Hematopoietic multipotent progenitor cell (in vitro differentiated cells): ENCODE measurements at places on chromosomes 1 and 21. TPM values are rescaled to one million over a fixed set of nuclear protein-coding genes. Genes with fewer than 3 reads are reported as not detected.

The F13B gene
- total RNA-seq = not detected

The PROX1 gene
- under 0.01 TPM for total RNA-seq

The CYP4A22 gene
- total RNA-seq = under 0.01 TPM

The RNU1-1 gene
- total RNA-seq = under 0.01 TPM

The MAEL gene
- not detected for total RNA-seq

The FYB2 gene
- not detected for total RNA-seq

The C1QTNF12 gene
- total RNA-seq = 0.27 TPM

GRCh38 chr1:234533975-234534876 is 55.2 kb upstream of the TARBP1 start:
- no peak for DNase-seq

DNA sequence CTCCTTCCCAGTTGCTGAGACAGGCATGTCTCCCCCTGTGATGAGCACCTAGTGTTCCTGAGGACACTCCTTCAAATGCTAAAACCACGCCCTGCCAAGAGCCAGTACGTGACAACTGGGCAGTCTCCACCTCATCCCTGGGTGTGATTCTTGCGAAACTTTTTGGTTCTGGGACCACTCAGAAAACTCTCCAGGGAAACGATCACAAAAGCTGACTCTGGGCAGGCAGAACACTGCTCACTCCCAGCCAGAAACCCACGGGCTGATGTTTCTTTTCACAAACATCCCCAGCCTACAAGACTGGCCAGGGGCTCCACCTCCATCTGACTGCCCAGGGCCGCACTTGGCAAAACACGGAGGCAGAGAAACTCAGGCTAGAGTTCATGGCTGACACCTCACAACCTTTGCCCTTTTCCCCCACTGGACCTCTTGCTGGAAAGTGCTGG is 24.4 kb downstream of the DHRS3 start:
- DNase-seq = no peak

DNA sequence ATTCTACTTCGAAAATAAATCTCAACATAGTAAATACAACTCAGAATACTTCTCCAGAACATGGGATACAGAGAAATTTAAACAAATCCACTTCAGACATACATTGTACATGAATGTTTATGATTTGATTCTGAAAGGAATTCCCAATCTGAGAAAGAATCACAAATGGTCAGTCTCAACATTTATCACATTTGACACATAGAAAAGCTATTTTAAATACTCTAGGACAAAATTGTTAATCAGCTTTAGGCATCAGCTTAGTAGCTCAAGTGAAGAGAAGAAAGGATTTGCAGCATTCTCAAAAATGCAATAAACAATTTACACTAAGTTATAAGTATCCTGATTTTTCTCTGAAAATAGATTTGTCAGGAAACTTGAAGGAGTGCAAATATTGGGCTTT is 184.8 kb downstream of the PTPRC start:
- DNase-seq = no peak

DNA sequence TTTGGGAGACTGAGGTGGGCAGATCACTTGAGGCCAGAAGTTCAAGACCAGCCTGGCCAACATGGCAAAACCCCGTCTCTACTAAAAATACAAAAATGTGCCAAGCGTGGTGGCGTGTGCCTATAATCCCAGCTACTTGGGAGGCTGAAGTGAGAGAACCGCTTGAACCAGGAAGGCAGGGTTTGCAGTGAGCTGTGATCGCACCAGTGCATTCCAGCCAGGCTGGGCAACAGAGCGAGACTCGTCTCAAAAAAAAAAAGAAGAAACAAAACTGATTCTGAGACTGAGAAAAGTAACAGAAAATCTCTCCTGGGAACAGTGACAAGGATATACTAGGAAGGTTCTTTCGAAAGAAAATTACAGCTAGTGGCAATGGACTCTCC is 20.9 kb downstream of the USP48 start:
- no peak for DNase-seq

GRCh38 chr1:107548276-107548675 is 407.4 kb downstream of the NTNG1 start:
- no peak for DNase-seq

DNA sequence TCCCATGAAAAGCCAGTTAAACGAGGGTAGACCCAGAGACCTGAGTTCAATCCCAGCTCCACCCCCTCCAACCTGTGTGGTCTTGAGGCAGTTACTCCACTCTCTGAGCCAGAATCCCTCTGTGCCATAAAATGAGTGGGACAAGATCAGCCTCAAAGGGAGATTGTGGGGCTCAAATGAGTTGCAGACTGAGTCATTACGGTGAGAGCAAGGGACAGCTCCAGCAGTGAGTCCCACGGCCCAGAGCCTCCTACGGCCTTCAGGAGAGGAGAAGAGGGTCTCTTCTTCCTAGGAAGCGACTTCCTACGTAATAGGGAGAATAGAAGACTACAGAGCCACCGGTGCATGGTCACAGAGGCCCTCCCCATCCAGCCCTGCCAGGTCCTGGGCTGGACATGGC is 6.7 kb upstream of the CAMK2N1 start:
- DNase-seq = no peak

DNA sequence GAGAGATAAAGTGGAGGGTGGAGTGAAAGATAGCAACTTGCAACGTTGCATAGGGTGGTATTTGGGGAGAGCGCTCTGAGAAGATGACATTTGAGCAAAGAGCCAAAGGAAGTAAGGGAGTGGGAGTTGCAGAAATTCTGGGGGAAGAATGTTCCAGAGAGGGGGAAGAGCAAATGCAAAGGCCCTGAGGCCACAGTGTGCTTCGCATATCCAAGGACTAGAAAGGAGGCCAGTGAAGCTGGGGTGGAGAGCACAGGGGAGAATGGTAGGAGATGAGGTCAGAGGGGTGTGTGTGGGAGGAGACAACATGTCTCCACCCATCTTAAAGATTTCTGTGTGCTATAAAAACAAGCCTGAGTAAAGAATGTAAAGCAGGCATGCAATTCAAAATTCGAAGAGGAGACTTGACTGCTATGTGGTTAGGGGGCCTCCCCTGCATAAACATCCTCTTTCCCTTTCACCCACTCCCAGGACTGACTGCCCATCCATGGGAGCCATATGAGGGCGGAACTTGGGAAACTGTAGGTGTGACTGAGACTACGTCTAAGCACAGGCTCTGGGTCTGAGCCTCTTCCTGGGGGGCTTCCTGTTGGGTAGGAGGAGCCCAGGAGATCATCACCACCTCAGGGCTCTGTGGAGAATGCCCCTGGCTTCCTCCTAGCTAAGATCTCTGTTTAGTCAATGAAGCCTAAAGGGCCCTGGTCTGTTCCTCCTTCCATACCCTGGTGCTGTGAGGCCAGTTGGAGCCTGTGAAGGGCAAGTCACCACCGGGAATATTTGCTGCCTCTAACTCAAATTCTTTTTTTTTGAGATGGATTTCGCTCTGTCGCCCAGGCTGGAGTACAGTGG is 2.9 kb upstream of the CLIC4 start:
- no peak for DNase-seq

- peak; percentile 94 for DNase-seq
Observed at GRCh38 chr1:156104065-156104810, 10.3 kb upstream of the LMNA start.

GRCh38 chr1:70671006-70671405 is 259.9 kb downstream of the CTH start:
- DNase-seq = no peak

GRCh38 chr21:25822981-25823380 is 88.2 kb downstream of the GABPA start:
- no peak for DNase-seq

- no peak for DNase-seq
Observed at GRCh38 chr1:11898831-11899467, 27.3 kb downstream of the KIAA2013 start.

- DNase-seq = no peak
Observed at GRCh38 chr1:209886219-209886536, 51.8 kb upstream of the SYT14 start.

- no peak for DNase-seq
Observed at GRCh38 chr21:19013916-19014315, 610.3 kb upstream of the TMPRSS15 start.

DNA sequence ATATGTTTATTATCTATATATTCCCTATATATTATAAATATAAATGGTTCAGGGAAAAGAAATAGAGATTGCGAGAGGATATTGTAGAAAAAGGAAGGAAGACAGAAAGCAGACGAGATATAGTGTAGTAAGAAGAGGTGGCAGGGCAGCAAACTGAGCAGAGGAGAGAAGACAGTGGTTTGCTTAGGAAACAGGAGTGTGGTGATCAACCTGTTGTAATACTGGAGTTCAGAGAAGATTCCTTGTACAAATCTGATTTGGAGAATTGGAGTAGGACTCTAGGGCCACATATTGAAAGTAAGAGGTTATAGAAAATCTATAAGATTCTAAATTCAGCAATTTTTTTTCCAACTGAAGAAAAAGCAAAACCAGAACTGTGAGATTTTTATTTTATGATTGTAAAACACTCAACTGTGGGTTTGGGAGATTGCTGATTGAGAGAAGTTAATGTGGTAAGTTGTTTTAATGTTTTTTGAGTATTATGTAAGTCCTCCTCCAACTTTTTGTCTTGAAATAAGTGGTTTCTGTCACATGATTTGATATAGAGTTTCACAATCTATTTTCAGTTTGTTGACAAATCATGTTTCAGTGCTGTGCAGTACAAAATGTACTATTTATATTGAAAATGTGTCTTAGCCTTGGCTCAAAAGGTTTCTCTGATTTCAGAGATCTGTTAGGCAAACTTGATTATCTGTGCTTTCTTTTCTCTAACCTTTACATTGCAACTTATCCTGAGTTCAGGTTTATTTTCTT is 9.6 kb upstream of the AMY2B start:
- peak; percentile 0 for DNase-seq

DNA sequence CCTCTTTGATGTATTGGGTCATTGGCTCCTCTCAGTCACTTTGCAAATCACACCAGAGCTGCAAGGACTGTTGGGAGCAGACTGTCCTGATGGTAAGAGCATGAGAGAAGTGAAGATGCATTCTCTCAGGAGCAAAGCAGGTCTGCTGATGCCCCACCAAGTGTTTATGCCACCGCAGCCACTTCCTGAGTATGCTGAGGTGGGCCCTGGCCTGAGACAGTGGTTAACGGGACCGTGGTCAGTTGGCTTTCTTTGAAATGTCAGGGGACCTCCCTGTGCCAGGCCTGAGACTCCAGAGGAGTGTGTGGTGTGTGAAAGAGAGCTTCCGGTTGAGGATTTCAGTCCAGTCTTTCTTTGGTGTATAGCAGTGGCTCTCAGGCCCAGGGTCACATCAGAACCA is 79.4 kb downstream of the SPATA46 start:
- DNase-seq = no peak

DNA sequence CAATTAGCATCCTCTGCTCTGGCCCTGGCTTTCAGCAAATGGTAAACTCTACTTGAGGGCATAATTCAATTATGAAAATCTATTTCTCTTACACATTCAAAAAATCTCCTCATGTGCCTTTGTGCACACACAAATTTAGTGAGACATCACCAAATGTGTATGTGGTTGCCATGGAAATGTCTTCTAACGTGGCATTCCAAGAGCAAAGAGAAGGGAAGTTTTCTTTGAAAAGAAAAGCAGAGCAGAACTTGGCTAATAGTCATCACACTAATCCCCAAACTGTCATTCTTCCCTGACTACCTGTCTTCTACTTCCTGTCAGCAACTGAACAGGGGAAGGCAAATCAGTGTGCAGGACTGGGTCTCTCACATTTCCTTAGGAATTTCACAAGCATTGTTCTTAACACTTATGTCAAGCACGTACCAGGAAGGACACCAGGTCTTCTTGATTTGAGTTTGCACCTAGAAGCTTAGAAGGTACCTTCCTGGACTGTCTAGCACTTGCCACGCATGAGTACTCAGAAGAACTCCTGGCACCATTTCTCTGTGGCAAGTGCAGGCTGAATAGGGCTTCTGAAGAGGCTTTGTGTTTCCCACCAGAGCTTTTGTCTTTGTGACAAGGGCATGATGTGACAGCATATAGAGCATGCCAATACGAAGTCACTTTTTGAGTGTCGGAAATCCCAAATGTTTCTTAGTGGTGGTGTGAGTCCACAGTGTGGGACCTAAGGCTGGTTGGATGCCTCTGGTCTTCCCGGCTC is 32.3 kb downstream of the MAN1C1 start:
- no peak for DNase-seq

- DNase-seq = no peak
Observed at GRCh38 chr1:63896755-63897154, 122.9 kb downstream of the ROR1 start.

DNA sequence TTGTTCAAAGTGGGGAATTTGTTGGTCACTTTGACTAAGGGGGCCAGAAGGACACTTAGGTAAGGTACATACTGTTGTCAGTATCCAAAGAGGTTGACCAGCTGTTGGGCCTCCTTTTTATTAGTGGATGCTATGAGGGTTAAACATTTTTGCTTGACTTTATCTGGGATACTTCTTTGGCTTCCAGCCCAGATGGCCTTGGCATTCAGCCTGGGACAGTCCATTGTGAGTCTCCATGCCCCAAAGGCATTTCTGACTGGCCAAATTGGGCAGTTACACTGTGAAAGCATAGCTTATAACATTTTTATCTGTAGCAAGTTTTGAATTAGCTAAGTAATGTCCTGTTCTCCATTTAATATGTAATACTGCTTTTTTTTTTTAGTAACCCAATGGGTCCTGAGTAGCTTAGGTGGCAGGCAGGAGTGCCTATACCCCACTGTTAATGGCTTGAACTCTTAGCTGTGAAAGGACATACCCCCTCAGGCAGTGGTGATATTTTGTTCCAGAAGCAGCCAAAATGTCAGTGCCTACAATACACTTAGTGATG is 35.4 kb upstream of the CD1D start:
- no peak for DNase-seq

DNA sequence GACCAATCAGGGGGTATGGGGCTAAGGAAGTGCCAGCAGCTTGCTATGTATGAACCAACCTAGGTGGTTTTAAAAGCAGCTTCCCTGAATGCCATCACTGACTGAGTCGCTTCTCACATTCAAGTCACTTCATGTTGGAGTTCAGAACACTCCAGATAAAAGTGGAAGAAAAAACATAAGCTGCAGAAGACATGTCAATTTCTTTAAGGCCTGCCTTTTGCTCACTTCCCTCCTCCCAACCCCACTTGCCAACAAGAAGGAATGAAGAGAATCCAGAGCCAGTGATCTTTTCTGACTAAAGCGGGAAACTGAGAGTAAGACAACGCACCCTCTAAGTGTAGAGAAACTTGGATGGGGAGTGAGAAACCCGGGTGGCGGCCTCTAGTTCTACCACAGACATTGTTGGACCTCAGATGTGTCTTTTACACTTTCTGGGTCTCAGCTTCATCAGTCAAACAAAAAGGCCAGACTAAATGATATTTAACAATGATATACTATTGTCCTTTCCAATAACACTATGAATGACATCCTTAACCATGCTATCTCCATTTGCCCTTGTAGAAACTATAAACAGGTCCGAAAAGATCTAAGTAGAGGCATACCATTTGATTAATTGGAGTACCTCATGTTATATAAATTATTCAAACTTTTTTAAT is 54.1 kb downstream of the LUZP1 start:
- no peak for DNase-seq

- no peak for DNase-seq
Observed at GRCh38 chr1:48026275-48026674, 29.1 kb upstream of the TRABD2B start.
